Cerebellum (tissue), 4 donors: ENCODE measurements at places on chromosomes 5 and 9.

- DNase-seq = no peak
Observed at GRCh38 chr5:88117546-88117945, 151.1 kb downstream of the TMEM161B start.

DNA sequence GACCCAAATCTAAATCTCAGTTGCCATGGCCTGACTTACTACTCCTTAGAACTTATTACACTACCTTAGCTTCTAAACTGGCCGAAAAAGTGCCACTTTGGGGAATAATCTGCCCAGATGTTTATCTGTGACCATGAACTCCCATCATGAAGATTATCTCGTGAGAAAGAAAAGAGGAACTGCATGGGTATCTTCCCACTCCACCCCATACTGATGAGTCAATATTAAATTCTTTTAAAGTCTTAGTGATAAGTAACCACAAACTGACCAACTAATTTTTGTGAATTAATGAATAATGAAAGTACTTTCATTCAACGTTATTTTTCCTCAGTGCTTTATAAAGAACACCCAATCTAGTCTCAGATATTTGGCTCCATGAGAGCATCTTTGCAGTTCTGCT is 493.5 kb downstream of the EBF1 start:
- no peak for DNase-seq

GRCh38 chr5:100667161-100667630 is 132.0 kb downstream of the FAM174A start:
- DNase-seq = no peak

GRCh38 chr5:120327180-120327579 is 136.9 kb upstream of the PRR16 start:
- DNase-seq = no peak

DNA sequence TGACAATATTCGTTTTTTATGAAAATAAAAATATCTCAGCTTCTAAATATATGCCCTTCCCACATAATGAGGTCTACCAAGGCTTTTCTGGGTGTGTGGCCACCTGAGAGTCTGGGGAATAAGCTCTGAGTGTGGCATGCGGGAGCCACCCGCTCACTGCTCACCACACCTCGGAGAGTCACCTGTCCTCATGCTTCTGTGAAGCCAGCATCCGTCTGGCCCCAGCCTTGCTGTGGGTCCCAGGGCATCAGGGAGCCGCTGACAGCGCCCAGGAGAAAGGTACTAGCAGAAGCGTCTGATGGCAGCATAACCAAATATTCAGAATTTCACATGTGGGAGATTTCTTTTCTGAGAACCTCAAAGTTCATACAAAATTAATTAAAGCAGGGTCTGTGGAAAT is 133.2 kb upstream of the IRX4 start:
- DNase-seq = no peak

DNA sequence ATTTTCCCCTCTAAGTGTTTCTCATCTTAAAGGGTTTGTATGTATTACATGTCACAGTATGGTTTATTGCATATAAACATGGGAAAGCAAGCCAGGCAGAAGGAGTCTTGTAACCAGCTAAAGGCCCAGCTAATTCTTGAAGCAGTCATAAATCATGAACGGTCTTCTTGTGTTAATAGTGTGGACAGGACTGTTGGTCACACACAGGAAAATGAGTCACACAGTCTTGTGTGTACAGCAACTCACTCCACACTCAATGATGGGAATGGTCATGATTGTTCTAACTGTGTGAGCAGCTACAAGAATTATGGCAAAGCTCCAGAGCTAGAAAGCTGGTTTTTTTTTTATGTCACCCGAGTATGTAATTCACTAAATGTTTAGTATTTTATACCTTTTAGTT is 123.9 kb downstream of the GHR start:
- no peak for DNase-seq

DNA sequence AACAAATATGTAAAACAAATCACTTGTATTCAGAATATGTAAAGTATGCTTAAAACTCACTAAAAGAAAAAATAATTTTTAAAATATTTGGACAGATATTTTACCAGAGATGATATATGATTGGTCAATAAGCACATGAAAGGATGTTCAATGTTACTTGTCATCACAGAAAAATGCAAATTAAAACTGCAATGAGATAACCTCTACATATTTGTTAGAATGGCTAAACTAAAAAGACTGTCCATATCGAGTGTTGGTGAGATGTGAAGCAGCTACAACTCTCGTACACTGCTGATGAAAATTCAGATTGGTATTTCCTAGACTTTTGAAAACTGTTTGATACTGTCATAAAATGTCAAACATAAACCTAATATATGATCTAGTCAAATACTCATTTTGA is 685.1 kb downstream of the DTWD2 start:
- no peak for DNase-seq

DNA sequence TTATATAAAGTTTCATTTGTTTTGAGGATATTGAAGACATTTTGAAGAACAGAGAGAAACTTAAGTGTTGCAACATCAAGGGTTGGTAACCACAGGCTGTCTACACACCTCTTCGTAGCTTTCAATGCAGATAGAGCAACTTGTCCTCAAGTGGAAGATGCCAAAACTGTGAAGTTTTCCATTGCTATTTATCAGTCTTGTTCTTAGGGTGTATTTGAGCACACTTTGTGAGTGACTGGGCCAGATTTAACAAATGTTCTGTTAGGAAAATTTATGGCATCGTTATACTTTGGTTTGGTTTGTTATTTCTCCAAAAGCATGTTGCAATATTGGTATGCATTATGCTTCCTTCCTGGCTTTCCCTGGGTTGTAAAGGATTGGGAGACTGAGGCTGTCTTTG is 31.6 kb downstream of the NNT start:
- DNase-seq = no peak

GRCh38 chr5:59146729-59147128 is 563.9 kb downstream of the RAB3C start:
- DNase-seq = no peak

- DNase-seq = no peak
Observed at GRCh38 chr5:72286798-72287197, 33.2 kb downstream of the MRPS27 start.
